ENCODE measurements at places on chromosomes 3 and 15.

GRCh38 chr3:32303399-32303747 lies 64.9 kb downstream of the CMTM8 start:
- DNase-seq = no peak

DNA sequence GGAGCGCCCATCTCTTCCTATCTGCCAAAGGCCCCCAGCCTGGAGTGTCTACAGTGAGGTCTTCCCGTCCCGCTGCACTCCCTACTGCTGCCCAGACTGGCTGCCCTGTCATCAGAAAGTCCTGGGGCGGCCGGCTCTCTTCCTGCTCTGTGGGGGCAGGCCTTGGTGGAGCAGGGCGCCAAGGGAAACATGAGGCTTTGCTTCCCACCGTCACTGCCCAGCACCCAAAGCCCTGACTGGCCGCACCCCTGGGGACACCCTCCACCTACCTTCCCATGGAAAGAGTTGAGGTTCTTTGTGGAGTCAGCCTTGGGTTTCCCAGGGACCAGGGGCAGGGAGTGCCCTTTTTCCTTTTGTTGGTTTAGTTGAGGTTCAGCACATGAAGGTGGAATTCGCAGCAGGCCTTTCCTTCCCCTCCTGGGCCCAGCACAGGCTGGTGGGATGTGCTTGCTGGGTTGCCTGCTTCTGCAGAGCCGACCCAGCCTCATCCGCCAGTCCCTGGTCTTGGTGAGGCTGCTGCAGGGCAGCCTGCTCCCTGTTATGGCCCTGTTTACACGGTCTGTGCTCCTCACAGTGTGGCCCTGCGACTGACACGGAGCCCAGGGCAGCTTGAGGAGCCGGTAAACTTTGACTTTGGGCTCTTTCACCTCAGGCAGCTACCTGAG lies 51.8 kb upstream of the PLXNA1 start:
- no peak for DNase-seq

- no peak for DNase-seq
These were observed 46.2 kb upstream of the PLCL2 start for GRCh38 chr3:16838561-16838960.

GRCh38 chr3:42192334-42193200 lies 73.4 kb downstream of the CCK start:
- no peak for DNase-seq

DNA sequence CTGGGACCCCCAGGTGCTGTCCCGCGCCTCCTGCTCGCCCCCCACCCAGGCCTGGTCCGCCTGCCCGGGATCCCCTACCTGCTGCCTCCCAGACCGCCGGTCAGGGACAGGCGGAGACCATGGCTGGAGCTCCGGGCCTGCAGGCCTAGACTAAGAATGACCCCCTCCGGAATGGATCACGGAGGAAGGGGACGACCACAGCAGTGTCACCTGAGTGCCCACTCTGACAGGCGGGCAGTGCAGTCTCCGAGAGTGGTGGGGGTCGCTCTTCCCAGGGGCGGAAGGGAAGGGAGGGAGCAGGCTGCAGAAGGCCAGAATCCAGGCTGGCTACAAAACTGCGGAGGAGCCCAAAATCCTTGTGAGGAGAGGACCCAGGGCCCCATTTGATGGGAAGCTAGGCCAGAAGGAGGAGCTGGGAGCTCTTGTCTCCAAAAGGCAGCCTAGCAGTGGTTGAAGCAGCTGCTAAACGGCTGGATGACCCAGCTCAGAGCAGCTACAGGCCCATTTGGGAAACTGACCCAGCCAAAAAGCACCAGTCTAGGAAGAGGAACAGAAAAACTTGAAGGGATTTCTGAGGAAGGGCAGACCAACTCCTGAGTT lies 908 bp upstream of the RAB43 start:
- no peak for DNase-seq

- DNase-seq = no peak
These were observed 28.9 kb downstream of the TBC1D2B start for GRCh38 chr15:78048628-78048920.

GRCh38 chr3:23421811-23422516 lies 218.8 kb downstream of the UBE2E2 start:
- no peak for DNase-seq

DNA sequence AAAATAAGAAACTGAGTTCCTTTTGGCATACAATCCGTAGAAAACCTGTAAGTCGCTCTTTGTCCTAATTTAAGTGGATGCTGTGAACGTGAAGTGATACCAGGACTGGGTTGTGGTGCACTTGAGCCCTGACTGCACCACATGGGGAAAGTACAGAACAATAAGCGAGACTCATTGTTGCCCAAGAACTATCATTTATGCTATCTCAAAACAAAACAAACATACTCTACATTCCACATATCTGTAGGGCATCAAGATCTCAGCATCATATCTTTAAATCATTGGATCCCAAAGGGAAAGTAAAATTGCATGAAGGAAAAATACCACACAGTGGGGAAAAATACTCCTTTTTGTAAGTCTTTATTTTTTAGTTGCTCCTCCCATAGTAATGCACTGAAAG lies 580.3 kb downstream of the MECOM start:
- DNase-seq = no peak

DNA sequence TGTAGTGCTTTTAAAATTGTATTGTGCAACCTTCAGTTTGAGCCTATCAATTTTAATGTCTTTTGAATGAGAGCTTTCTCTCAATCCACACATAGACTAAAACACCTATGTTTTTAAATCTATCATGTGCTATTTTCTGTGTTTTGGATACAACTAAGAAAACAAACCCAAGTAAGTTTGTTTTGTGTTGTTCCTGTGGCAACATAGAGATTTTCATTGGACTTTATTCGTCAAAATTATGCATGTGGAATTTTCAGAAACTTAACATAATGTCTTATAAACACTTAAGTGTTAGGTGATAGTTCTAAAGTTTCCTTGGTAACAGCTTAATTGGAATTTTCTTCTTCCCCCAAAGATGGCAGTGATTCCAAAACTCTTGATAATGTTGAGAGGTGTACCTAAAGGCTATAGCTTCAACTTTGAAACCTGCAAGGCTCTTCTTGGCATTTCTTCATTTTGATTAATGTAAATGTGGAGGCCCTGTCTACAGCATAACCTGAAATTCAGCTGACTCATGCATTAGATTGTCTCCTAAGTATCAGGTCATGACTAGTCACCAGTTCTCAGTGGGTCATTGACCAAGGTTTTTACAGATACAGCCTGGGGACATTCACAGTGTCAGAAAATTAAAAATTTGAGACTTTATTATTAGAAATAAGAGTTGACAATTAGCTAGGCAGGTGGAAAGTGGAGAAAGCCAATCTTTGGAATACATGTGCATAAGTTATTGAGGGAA lies 44.4 kb downstream of the COL6A5 start:
- DNase-seq = no peak

DNA sequence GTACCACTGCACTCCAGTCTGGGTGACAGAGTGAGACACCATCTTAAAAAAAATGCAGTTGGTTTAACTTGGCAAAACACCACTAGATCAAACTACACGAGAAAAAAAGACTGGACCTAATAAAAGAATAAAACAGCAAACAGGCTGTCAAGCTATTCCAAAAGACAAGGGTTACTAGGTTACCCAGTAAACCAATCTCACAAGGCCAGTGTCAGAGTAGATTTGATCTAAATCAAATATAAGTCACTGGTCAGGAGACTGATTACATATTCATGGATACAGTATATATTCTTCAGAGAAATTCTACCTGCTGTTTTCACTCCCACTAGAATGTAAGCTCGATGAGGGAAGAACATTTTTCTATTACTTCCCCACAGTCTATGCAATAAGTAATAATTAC lies 2.5 kb upstream of the GANC start:
- DNase-seq = no peak

GRCh38 chr3:58293516-58293915 lies 12.5 kb upstream of the RPP14 start:
- DNase-seq = no peak

Measured in stimulated activated CD4-positive, alpha-beta T cell treated with anti-CD3 and anti-CD28 coated beads, Interleukin-2, amount 100 ng/mL, for 24 hours (primary cell).